ENCODE measurements at places on chromosomes 7 and 10.

GRCh38 chr10:103592186-103593021, 98.9 kb downstream of the NEURL1 start:
- no peak for DNase-seq

GRCh38 chr7:28217143-28217542, 36.5 kb upstream of the JAZF1 start:
- DNase-seq, result no peak

- DNase-seq, result no peak
Observed at GRCh38 chr7:925601-926000, 28.9 kb downstream of the ADAP1 start.

DNA sequence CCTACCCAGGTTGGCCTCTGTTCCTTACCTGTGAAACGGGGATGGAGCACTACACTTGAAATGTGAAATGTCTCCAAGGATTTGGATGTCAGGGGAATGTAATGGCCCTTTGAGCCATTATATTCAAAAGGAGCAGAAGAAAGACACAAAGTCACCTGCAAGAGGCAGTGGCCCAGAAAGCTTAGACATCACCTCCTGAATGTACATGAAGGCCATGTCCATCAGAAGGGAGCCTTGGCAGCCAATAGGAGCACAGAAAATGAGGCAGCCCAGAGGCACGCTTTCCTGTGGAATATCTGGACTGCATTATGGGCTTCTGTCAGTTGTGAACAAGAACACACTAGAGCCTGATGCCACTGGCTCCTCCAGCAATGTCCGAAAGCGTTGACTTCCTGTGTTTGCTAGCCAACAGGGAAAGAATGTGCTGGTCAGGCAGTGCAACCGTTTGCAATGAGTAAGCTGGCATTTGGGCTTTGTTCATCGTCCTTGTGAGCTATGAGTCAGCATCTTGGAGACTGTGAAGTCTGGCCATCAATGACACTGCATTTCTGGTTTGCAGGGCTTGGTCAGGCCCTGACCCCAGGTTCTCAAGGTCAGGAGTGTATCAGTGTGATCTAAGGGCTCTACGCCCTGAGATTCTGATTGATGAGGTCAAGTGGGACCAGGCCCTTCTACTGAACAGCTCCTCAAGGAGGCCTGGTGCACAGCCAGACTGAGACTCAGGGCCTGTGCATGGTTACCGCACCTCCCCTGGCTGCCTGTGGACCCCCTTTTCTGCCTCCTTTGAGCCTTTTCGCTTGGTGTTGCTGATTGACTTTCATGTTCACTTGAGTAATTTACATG, 222.4 kb downstream of the RPS24 start:
- DNase-seq, result no peak

- DNase-seq, result no peak
Observed at GRCh38 chr10:99443500-99443899, 13.1 kb upstream of the GOT1 start.

GRCh38 chr7:18828260-18828993, 289.0 kb downstream of the TWIST1 start:
- DNase-seq, result no peak

- no peak for DNase-seq
Observed at GRCh38 chr10:130660266-130660665, 524.1 kb downstream of the GLRX3 start.

GRCh38 chr7:132240262-132240661, 336.0 kb downstream of the PLXNA4 start:
- no peak for DNase-seq

GRCh38 chr10:131857156-131858117, 43.4 kb upstream of the PPP2R2D start:
- DNase-seq, result no peak

GRCh38 chr10:121368347-121369025, 229.8 kb downstream of the FGFR2 start:
- DNase-seq, result no peak

DNA sequence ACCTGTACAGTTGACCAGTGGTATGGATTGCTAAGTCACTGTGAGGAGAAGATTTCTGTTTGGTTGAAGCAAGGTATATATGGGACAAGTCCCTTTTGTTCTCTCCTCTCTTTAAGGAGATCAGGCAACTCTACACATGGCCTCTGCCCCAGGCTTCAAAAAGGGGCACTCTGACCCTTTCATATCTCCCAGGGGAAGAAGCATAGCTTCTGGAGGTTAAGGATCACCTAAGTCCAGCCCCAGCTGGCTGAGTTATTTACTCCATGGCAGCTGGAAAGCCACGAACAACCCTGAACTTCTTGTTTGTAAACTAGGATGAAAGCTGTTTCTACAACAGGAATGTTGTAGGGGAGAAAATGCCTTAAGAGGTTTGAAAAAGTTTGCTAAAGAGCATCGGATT, 129.2 kb upstream of the FEZF1 start:
- no peak for DNase-seq

DNA sequence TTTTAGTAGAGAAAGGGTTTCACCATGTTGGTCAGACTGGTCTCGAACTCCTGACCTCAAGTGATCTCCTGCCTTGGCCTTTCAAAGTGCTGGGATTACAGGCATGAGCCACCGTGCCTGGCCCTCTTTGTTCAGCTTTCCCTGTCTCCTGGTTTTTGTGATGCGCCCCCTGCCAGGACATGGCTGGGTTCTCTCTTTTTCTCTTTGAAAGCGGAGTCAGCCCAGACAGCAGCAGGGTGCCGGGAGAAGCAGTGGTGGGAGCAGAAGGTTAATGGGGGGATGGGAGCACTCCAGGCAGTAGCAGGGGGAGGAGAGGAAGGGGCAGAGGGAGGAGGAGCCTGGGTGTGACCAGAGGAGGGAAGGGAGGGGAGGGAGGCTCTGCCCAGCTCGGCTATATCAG, 1.8 kb downstream of the MUC3A start:
- no peak for DNase-seq

DNA sequence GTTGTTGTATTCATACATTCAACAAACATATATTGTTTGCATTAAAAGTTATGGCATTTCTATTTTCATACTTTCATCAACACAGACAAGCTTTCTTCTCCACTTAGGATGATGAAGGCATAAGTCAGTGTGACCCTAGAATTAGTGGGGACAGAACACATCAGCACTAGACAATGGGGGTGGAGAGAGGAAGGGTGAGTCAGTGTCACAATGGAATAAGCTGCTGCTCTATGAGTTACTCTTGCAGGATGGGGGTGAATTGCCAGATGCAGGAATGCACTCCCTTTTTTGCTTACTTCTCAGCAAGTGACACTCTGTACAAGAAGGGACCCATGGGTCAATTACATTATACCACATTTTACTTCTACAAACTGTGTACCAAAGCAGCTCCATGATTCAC, 74.0 kb downstream of the DGKI start:
- DNase-seq, result no peak

DNA sequence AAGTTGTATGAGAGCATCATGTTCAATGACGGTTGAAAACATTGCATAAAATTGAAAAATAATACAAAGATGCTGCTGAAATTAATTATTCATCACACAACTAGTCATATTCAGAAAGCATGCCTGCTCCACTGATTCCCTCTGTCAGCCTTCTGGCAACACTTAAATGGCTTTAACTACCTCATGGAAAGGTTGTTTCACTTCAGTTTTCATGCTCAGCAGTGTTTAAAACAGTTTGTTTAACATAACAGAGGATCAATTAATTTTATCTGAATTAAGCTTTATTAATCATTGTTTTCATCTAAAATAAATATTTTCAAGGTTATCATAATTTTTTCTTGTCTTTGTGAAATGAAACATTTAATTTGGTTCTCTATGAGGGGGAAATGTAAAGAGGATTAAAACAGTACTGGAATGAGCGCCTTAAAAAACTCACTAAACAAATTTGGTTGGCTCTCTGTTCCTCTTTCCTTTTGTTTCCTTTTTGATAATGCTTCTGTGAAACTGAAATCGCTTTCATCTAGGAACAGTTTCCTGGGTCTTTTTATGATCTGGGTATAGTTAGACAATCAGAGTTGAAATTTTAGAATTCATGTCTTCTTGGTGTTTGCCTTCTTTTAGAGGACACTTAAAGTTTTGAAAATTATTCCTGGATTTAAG, 427.4 kb downstream of the SH2D4B start:
- DNase-seq, result no peak

DNA sequence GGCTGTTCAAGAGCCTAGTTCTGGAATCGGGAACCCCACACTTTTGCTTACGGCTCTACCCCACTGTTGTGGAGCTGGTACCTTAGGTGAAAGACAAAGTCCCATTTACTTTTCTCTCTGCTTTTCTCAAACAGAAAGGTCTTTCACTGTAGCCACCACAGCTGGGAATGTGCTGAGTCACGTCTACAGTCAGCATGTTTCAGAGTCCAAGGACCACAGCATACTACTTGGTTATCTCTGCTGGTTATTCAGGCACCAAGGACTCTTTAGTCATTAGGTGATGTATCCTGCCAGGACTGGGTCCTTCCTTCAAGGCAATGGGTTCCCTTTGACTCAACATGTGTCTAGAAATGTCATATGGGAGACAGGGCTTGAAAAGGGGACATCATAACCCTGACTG, 266.8 kb upstream of the STEAP1 start:
- no peak for DNase-seq

GRCh38 chr10:77643795-77644468, 6.3 kb upstream of the KCNMA1 start:
- DNase-seq, result no peak

GRCh38 chr7:116018731-116019130, 11.8 kb downstream of the TFEC start:
- no peak for DNase-seq

DNA sequence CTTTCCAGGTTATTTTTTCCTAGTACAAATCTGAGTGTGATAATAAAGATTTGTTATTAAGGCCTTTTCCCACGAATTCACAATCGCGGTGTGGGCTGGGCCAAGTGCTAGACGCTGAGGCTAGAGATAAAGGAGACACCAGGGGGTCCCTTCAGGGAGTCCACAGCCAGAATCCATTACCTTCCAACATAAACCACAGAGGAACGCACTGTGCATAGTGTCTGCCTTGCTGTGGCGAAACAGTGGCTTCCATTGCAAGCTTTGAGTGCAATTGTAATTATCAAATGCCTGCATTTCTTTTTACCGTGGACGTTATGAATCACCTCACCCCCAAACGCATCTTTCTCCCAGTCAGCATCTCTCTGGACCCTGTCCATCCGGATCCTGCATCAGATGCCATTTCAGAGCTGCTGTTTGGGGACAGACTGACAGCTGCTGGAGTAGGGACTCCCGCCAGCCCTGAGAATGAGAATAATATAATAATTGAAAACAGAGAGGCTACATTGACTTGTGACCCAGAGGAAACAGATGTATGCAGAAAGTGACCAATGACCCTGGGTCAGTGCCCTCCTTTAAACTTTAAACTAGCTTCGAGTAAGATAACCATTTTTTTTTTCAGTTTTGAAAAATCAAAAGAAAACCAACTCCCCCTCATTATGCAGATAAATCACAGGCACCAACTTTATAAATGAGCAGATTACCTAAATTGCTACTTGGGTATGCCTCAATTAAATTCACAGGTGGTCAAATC, 456.2 kb upstream of the NRP1 start:
- DNase-seq, result no peak

DNA sequence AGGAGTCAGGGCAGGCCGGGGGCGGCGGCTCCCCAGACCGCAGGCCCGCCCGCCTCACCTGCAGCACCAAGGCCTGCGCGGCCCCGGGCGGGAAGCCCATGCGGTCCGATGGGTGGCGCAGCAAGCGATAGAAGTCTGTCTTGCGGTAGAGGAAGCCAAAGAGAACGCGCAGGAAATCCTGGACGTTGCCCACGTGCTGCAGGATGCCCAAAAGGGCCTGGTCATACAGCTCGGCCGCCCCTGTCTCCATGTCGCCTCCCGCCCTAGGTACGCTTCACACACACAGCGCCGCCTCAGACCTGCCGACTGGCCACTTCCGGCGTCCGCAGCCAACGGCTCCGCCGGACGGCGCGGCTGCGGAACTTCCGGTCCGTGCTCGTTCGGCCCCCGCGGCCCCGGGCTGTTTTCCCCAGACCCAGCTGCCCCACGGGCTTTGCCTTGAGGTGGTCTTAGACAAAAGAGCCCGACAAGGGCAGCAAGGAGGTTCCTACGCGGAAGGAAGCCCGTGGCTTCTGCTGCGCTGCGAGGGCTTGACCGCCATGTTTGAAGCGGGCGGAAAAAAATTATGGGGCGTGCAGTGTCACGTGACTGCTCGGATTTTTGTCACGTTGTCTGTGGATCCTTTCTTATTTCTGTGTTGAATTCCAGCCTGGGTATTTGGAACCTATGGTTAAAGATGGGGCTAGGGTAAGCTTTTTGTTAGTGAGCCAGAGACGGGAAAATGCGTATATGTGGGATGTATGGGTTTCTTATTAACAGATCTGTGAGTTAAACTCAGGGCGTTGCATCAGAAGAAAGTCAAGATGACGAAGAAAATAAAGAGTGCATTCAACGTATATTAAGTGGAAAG, at the start of gene NUDCD3:
TSS of gene NUDCD3 (minus strand) at position 308 of the 850 bp plus-strand sequence. CDS start at position 250, 58 bp downstream.
- peak; percentile 75 for DNase-seq

DNA sequence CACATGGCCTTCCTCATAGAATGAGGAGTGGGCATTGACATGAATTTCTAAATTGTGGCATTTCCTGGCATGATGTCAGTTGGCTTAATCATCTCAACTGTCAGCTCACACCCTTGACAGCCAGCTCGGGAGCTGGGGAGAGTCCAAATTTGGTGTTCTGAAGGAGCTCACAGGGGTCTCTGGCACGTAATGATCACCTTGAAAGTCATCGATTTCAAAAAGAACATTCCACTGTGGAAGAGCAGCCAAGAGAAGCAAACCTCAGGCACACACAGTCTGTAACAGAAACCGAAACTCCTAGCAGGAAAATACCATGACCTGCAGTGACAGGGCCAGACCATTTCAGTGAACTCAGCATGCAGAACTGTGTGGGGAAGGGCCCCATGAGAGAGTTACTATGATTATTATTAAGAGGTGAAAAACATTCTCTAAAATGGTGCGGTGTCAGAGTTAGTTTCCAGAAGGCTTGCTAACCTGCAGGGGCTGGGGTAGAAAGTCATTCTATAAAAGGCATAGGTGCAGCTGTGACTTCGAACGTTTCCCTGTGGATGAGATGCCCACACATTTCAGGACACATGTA, 26.4 kb upstream of the KLF6 start:
- no peak for DNase-seq

GRCh38 chr7:18583305-18583704, 87.8 kb downstream of the HDAC9 start:
- no peak for DNase-seq

DNA sequence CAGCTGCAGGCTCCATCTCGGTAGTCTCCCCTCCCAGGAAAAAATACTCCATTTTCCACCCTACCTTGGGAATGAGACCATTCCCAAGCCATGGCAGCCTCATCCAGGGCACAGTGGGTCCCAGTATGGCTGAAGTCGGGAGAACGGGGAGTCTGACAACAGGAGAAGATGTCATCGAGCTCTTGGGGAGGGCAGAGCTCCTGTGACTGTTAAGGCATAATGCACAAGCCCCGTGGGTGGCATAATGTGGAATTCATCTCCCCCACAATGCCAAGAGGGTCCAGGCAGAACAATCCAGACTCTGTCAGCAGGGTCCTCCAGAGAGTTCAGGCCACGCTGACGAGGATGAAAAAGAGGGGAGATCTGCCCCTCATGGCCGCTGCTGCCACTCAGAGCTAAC, 279.4 kb downstream of the PLXNA4 start:
- no peak for DNase-seq

DNA sequence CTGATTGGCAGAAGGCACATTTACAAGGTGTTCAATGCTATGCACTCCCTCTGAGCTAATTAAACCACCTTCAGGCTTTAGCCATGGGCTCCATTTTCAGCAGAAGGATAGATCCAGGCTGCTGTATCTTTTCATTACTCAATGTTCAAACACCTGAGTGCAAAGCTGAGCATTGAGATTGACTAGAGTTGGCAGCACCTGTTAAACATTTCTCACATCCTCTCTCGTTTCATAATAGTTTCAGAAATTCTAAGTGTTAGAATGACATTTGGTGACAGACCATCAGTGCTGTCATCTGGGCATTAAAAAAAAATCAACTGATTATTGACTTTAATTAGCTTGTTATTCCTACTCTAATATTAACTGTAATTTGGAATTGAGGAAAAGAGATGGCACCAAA, 187.1 kb upstream of the SEMA3E start:
- DNase-seq, result no peak
